ENCODE measurements at places on chromosomes 1 and 21.

- DNase-seq: peak; percentile 63
Observed at GRCh38 chr1:156150333-156151011, 2.9 kb upstream of the SEMA4A start.

- no peak for DNase-seq
Observed at GRCh38 chr1:221638595-221638994, 103.3 kb downstream of the DUSP10 start.

- no peak for DNase-seq
Observed at GRCh38 chr1:219794085-219794743, 134.1 kb downstream of the SLC30A10 start.

DNA sequence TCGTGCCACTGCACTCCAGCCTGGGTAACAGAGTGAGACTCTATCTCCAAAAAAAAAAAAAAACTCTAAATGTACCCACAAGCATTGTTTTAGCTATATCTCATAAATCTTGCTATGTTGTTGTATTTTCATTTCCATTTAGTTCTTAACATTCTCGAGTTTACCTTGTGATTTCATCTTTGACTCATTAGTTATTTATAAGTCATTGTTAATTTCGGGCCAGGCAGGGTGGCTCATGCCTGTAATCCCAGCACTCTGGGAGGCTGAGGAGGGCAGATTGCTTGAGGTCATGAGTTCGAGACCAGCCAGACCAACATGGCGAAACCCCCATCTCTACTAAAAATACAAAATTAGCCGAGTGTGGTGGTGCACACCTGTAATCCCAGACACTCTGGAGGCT is 11.7 kb downstream of the HES2 start:
- DNase-seq: no peak

DNA sequence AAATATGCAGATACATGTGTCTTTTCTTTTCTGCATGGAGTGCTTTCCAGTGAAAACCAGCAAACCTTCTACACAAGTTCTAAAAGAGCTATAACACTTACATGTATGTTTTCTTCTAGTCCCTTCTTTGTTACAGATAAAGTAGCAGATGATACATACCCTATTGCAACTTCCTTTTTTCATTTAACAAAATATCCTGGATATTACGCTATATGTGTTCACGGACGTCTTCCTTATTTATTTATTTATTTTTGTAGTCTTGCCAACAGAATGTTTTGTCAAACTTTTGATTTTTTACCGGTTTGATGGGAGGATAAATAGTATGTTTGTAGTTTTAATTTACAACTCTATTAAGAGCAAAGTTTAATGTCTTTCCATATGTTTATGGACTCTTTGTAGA is 5.2 kb upstream of the GALNT2 start:
- no peak for DNase-seq

DNA sequence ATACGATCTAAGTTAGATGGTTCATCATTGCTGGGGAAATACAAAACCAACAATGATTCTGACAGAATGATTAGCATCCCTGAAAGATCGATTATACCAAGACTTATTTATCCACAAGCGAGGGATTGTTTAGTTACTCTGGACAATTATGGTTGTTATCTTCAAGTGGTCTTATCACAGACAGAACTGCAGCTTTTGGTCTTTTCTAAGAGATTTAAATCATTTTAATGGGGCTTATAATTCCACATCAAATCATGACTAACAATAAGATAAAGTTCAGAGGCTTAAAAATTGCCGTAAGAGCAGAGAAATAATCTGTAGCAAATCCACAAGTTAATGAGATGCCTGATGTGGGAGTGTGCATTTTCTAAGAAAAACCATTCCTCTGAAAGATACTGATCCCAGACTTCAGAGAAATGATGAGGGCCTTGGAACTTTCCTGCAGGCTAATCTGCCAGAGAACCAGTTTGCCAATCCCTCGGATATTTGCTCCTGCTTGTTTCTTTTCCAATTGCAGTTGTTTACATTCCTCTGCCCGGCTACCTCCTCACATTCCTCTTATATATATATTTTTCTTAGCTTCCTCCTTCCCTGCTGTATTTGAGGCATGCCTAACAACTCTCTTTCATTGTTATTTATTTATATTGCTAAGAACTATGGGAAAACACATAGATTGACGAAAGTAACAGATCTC is 134.8 kb downstream of the BACH1 start:
- DNase-seq: no peak

Measured in posterior cingulate gyrus (tissue), 11 donors.